ENCODE measurements at places on chromosomes 4 and X.

DNA sequence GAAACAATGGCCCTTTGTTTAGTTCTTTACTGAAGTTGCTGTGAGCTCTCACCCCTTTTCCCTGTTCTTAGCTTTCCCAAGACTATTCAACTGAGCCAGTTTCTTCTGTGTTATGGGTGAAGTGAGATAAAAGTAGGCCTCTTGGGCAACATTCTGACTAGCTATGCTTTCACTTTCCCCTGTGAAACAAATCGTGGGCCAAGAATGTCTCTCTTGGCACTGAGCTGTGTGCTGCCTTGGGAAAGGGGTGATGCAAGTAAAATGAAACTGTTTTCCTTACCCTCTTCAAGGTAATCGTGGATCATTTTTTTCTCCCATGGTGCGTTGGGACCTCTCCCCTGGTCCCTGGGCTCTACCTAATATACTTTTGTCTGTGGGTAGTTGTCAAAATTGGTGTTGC, 653.9 kb upstream of the MAGEB2 start:
- DNase-seq: no peak

GRCh38 chr4:55255179-55255578, 90.9 kb upstream of the SRD5A3 start:
- no peak for DNase-seq

- no peak for DNase-seq
These were observed 70.3 kb upstream of the ARMCX2 start for GRCh38 chrX:101729986-101730385.

DNA sequence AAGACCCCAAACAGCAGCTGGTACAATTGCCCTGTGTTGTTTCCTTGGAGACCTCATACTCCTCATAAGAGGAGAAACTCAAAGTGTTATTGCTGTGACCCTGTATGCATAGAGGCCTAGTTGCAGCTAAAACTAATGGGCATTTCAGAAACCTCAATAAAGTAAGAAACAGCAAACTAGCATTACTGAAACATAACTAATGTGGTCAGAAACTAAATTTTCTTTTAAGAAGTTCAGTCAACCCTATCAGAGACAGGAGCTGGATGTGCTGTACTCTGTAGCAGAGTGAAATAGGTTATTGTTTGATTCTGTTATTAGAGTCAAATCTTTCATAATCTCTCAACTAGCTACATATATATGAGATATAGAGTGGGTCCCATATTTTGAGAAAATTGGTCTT, 257.5 kb upstream of the IRS4 start:
- no peak for DNase-seq
